Activated CD4-positive, alpha-beta T cell treated with anti-CD3 and anti-CD28 coated beads, Interleukin-2, amount 10 ng/mL, durations not matched to agents 7 days and 5 days (primary cell): ENCODE measurements at places on chromosomes 1 and 21.

- no peaks in the 10 kb centered on the region for H3K36me3 ChIP-seq
- H3K27ac ChIP-seq = no peak overlapping the region
- DNase-seq = no peak
- no peak overlapping the region for H3K4me3 ChIP-seq
Observed at GRCh38 chr1:179812501-179813292, 64.9 kb downstream of the TOR1AIP2 start.

- H3K4me3 ChIP-seq = no peak overlapping the region
- no peaks in the 10 kb centered on the region for H3K27me3 ChIP-seq
- no peak overlapping the region for H3K27ac ChIP-seq
- no peaks in the 10 kb centered on the region for H3K36me3 ChIP-seq
Observed at GRCh38 chr1:213891989-213892902, 95.5 kb upstream of the PROX1 start.

GRCh38 chr1:216997069-216997468, 273.8 kb upstream of the ESRRG start:
- H3K4me3 ChIP-seq = no peak overlapping the region
- no peaks in the 10 kb centered on the region for H3K36me3 ChIP-seq
- DNase-seq = no peak
- H3K27me3 ChIP-seq = no peaks in the 10 kb centered on the region

DNA sequence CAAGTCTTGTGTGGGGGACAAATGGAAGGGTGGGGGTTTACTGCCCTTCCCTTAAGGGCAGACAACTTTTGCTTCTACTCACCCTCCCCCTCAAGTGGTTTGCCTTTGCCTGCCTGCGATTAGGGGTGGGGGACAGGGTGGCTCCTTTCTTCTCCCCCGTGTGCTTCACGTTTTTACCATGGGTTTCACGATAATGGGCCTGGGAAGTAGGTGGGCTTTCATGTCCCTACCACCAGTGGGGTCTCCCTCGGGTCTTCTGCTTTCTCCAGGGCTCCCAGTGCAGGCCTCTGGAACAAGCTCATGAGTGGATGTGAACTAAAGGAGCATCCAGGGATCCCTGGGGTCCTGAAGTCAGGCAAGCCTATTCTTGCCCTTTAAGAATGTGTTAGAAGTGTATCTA, 21.6 kb downstream of the UTP25 start:
- H3K4me3 ChIP-seq = no peak overlapping the region
- H3K36me3 ChIP-seq = peaks cover 45% of the 10 kb centered on the region
- no peak for DNase-seq
- H3K4me1 ChIP-seq = no peaks in the 10 kb centered on the region
- no peak overlapping the region for H3K27ac ChIP-seq

GRCh38 chr1:181479137-181479745, 4.1 kb upstream of the CACNA1E start:
- H3K36me3 ChIP-seq = no peaks in the 10 kb centered on the region
- DNase-seq = peak; percentile 44
- peaks cover 49% of the 10 kb centered on the region for H3K27me3 ChIP-seq
- H3K4me1 ChIP-seq = peaks cover 11% of the 10 kb centered on the region
- no peak overlapping the region for H3K27ac ChIP-seq
